Ecto neural progenitor cell (in vitro differentiated cells): ENCODE measurements at places on chromosomes 4 and X.

- no peak for DNase-seq
Observed at GRCh38 chr4:6987588-6987961, 55.6 kb upstream of the TADA2B start.

GRCh38 chr4:24780936-24781495 is 14.4 kb upstream of the SOD3 start:
- DNase-seq: no peak

DNA sequence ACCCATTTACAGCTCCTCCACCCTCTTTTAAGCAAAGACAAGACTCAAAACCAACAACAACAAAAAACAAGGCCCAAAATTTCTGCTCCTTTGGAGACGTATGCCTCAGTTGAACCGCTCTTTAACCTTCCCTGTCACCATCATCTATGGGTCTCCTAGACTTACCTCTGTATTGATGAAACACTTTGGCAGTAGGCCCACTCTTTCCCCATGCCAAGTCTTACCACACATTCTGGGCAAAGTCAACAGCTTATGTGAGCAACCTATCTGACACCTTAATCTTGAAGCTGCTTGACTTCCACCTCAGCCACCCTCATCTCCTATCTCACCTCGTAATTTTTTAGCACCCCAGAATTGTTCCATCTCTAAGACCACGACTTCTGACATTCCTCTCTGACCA is 99.7 kb upstream of the CXorf66 start:
- no peak for DNase-seq

GRCh38 chr4:40688446-40689095 is 58.9 kb upstream of the RBM47 start:
- DNase-seq: no peak

DNA sequence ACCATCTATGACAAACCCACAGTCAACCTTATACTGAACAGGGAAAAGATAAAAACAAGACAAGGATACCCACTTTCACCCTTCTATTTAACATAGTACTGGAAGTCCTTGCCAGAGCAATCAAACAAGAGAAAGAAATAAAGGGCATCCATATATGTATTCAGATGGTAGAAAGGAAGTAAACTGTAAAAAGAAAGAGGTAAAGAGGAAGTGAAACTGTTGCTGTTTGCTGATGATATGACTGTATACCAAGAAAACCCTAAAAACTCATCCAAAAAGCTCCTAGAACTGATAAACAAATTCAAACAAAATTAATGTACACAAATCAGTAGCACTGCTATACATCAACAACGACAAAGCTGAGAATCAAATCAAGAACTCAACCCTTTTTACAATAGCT is 538.7 kb upstream of the PABPC4L start:
- DNase-seq: no peak
